Activated gamma-delta T cell (primary cell): ENCODE measurements at places on chromosomes 2 and 18.

DNA sequence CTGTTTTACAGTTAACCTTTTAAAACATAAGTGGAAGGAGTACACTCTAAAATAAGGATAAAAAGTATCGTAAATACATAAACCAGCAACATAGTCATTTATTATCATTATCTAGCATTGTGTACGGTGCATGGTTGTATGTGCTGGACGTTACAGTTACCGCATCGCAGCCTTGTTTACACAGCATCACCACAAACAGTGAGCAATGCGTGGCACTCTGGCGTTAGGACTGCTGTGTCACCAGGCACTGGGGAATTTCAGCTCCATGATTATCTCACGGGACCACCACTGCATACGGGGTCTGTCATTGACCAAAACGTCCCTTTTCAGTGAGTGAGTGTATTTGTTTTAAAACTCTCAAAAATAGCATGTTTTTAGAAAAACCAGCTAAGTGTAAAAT lies 103.0 kb upstream of the SNTG2 start:
- DNase-seq = no peak

GRCh38 chr2:86023366-86023712 lies 82.3 kb downstream of the POLR1A start:
- DNase-seq = no peak

DNA sequence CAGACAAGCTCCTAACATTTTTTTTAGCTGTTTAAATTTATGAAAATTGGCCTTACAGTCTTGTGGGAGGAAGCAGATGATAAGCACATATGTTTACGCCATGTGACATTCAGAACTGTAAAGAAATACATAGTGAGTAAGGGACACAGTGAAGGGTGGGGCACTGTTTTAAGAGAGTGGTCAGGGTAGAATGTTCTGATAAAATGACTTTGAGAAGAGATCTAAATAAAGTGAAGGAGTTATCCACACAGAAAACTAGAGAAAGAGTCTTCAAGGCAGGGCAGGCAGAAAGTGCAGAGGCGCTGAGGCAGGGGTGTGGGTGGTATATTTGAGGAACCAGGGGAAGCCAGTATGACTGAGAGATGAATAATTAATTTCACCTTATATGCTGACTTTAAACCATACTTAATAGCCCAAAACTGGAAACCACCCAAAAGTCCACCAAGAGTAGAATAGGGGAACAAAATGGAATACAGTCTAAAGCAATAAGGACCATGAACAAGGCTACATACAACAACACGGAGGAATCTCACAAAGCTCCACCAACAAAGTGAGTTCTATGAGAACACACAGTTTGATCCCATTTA lies 8.6 kb downstream of the MREG start:
- no peak for DNase-seq

GRCh38 chr2:100742277-100743254 lies 77.4 kb upstream of the NPAS2 start:
- DNase-seq = no peak

DNA sequence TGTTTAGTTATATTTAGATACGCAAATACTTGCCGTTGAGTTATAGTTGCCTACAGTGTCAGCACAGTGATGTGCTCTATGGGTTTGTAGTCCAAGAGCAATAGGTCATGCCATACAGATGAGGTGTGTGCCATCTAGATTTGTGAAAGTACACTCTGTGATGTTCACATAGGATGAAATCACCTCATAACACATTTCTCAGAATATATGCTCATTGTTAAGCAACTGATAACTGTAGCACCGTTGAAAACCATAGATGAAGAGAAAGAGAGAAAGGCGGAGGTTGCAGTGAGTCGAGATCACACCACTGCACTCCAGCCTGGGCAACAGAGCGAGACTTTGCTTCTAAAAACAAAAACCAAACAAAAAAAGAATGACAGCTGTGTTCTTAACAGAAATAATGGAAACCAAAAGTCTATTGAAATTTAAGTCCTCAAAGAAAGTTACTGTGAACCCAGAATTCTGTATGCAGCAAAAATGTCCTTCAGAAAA lies 9.5 kb downstream of the DGKD start:
- DNase-seq = no peak

DNA sequence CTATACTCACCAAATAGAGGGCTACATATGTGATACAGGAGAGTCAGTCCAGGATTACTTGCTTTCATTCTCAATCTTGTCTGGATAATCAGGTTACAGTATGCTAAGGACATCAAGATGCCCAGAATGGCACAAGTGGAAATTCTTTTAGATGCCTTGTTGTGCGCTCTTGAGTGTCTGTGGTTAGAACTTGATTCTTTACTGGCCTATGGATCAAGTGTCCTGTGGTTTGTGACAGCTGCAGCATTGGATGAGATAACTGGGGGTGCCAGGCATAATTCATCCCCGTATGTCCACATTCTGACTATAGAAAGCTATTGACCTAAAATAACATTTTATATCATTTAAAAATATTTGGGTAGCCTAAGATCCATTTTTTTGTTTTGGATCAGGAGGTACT lies 40.1 kb downstream of the CDC42EP3 start:
- no peak for DNase-seq

- no peak for DNase-seq
These were observed 5.7 kb upstream of the EFR3B start for GRCh38 chr2:25036221-25036559.

DNA sequence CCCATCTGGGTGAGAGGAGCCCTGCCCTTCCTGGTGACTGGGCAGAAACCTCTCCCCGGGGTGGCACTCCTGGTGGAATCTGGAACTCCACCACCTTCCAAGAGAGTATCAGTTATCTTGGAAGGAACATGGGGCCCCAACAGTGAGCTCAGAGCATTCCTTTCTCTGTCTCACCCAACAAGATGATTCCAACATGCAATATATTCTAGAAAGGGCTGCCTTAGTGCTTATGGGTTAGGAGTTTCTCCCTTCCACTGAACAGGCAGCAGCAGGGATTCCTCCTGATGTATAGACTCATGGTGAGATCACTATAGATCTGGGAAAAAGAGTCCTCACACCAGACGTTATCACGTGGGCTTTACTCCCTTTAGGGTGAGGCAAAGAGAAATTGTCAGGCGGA lies 147.1 kb downstream of the COL4A4 start:
- no peak for DNase-seq

DNA sequence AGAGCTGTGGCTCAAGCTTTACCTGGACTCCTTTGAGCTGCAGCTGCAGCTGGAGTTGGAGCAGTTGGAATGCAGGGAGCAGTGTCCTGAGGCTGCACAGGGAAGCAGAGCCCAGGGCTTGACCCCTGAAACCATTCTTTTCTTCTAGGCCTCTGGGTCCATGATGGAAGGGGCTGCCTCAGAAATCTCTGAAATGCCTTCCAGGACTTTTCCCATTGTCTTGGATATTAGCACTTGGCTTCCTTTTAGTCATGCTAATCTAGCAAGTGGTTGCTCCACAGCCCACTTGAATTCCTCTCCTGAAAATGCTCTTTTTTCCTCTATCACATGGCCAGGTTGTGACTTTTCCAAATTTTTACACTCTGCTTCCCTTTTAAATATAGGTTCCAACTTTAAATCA lies 108.6 kb upstream of the RNF152 start:
- no peak for DNase-seq

- DNase-seq = no peak
These were observed at the start of gene EMILIN2 for GRCh38 chr18:2846636-2847316. Gene EMILIN2 (plus strand): TSS chr18:2847006. CDS start chr18:2847189, 183 bp downstream.

DNA sequence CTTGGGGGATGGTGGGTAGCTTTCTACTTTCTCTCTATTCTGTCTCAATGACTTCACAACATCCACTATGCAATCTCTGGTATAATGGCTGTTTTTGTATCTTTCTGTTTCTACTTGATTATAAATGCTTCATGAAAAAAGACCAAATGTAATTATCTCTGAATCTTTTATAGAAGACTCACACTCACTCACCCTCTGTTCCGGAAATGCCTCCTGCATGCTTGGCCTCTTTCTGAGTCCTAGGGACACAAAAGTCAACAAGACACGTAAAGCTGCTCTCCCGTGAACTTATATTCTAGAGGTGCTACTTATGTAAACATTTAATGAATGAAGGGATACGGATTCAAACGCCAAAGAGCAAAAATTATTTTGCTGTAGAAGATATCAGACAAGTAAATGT lies 502.2 kb upstream of the SOX11 start:
- DNase-seq = no peak

DNA sequence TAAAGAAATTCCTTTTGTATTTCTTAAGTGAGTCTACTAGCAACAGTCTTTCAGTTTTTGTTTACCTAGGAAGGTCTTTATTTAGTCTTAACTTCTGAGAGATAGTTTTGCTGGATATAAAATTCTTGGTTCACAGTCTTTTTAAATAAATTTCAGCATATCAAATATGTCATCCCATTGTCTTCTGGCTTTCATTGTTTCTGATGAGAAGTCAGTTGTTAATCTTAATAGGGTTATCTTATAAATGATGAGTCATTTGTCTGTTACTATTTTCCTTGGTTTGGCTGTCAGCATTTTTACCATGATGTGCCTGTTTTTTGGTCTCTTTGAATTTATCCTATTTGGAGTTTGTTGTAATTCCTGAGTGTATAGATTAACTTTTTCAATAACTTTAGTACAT lies 129.3 kb downstream of the FAM210A start:
- no peak for DNase-seq

GRCh38 chr2:219492575-219492974 lies 6.1 kb upstream of the GMPPA start:
- DNase-seq = no peak

DNA sequence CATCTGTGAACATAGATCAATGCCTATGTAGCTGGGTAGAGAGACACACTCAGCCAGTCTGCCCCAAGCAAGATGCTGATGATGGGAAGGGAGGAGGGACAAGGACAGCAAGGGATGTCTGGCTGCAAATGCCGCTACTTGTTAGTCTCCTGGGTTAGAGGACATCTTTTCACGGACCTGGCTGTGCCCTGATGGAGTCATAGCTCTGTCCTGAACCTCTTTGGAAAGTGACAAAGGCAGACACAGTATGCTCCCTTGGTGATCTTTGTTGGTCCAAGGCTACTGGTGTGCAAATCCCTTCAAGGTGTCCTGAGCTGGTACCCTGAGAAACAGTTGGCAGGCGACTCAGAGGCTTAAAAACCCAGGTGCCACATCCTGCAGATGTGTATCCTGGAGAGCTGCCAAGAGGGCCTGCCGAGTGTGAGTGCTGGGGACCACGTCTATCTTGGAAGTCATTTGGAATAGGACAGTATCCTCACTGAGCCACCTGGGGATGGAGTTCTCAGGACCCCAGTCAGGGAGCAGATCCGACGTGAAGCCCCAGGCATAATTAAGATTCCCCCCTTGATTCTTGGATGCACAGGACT lies 10.8 kb downstream of the FOSL2 start:
- no peak for DNase-seq

DNA sequence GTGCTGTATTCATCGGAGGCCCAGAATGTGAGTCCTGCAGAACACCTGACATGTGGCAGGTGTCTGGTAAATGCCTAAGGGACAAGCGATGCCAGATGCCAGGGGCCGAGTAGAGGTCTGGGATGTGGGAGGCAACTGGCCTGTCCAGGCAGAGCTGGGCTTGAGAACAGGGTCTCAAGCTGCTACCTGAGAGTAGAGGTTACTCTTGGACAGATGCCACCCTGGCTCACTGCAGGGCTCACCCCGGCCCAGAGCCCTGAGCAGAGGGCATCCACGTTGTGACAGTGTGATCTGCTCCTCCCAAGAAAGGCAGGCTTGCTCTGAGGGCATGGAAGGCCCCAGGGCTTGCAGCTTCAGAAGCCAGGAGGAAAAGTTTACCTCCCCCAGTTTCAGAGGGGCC lies 692.0 kb upstream of the ID2 start:
- no peak for DNase-seq

DNA sequence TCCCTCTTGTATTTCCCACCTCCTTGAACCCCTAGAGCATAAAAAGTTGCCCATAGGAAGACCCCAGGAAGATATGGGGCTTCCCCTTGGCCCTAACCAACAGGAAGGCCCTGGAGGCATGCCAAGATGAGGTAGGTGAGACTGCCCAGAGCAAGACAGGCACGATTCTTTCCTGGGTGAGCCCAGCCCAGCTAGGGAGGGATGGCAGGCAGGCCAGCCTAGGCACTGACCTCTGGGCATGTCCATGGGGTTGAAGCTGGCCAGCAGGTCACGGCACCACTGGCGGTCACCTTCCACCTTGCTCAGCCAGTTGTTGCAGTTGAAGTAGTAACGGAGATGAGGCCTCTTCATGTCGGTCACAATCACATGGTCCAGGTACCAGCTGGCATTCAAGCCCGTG lies 17.6 kb downstream of the LOXHD1 start:
- DNase-seq = no peak

DNA sequence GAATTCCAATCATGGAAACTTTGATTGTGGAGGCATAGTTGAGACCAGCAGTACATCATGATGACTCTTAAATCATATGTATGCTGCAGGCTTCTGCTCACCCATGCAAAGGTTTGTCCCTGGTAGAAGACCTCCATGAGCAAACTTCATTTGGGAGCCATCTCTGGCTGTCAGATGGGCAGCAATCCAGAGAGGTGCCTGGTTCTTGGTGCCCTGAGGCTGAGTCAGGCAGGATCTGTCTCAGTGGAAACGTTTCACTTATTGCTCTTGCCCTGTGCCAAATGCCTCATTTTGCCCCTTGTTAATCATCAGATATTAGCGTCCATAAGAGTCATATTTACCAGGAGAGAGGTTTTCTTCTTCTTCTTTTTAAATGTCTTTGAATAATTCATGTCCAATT lies 151.5 kb upstream of the CELF4 start:
- no peak for DNase-seq

GRCh38 chr2:1746174-1747064 lies 2.1 kb upstream of the PXDN start:
- no peak for DNase-seq

GRCh38 chr2:100248971-100249370 lies 73.3 kb downstream of the LONRF2 start:
- DNase-seq = no peak

- no peak for DNase-seq
These were observed 26.7 kb upstream of the ACTR3 start for GRCh38 chr2:113863144-113863543.
